ENCODE measurements at places on chromosomes 11 and 22.
A peak's percentile ranks its signal among the peaks of the same experiment; 100 is the strongest.

DNA sequence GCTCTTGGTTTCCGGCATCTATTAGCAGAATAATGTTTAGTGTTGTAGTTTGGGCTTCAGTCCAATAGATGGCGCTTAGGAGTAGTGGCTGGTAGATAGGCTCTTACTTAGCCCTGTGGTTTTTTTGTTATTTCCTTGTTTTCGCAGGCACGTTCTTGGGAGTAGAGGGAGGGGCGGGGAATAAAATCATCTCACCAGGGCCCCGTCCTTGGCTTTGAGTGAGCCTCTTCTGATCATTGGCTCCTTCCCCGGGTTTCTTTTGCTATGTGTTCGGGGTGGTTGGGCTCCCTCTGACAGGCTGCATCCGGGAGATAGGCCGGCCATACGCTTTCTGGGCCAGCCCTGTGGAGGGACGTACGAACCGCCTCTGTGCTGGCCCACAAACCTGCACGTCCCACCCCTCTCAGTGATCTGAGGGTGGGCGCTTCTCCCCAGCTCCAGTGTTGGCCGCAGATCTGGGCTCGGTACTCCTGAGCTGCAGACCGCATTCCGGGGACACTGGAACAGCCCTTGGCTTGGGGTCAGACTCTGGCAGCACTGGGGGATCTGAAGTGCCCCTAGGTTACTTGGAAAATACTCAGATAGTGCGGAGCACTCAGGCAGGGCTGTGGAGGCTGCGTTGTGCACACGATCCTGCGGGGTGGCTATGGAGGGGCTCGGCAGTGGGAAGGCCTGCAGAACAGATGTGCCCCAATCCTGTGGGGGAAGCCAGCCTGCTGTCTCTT, 217.0 kb downstream of the DYNC2H1 start:
- DNase-seq, result no peak

DNA sequence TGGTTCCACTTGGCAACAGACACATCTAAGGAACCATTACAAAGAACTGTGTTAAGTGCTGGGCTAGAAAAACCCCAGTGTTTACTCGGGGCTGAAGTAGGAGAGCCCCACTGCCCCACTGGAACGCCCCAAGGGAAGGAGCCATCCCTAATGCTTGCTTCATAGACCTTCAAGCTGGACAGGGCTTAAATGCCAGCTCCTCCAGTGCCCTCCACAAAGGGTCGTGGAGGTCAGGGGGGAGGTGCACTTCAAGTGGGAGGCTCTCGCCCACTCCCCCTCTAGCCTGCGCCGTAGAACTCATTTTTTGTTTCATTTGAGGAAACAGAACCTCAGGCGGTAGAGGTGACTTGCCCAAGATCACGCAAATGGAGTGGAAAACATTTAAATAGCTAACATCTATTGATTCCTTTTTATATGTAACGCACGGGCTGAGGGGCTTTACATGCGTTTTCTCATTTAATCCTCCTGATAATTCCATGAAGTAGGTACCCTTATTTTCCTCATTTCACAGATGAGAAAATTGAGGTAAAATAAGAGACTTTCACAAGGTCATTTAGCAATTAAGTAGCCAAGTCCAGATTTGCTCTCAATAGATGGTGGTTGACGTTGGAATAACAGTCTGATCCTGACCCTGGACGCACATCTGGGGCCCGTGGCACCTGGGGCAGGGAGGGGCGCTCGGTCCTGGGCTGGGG, 545 bp upstream of the ZDHHC13 start:
- no peak for DNase-seq

GRCh38 chr11:131790586-131790985, 420.2 kb downstream of the NTM start:
- DNase-seq, result no peak

- DNase-seq, result no peak
Measured at GRCh38 chr22:43168471-43169309, 17.3 kb downstream of the TSPO start.

DNA sequence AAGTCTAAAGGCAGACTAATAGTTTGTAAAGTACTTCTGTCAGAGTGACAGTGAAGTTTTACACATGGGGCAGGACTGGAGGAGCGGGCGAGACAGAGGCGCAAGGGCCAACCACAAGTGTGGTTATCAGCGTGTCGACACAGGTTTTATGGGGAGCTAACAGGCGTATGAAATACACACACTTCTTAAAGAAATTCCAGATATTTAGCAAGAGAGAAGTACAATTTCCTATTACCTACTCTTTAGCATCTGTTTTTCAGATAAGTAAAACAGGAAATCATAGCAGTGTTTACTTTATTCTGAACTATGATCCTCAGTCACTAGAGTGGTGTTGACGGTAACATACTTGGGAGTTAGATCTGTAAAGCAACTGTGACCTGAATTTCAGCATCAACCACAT, 22.5 kb downstream of the VSIG10L2 start:
- no peak for DNase-seq

DNA sequence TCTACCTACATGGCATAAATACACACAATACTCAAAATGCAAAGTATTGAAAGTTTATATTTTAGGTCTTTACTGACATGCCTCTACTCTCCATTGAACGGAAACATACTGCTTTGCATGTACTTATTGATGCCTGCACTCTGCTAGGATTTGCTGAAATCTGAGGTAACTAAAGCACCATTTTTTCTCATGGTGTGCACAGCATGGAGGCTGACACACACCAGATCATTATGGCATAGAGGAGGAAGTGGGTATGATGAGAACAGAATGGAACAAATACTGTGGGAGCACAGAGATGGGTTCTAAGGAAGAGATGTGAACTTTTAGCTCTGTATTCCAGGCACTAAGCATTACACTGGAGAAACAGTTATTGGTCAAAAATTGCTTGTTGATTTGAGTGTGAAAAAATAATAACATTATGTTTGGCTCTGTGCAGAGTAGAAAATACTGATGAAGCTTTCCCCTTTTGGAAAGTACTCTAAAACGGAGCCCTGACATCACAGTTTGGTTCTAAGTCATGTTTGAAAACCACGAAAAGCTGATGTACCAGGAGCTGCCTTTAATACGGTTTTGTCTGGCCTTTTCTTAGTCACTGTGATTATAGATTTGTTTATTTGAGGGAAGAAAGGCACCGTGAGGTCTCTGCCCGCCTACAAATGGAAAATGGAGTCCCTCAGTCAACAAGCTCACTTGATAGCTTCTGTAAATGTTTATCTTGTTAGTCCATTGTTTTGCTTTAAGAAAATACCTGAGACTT, 5.6 kb downstream of the OR52R1 start:
- no peak for DNase-seq

DNA sequence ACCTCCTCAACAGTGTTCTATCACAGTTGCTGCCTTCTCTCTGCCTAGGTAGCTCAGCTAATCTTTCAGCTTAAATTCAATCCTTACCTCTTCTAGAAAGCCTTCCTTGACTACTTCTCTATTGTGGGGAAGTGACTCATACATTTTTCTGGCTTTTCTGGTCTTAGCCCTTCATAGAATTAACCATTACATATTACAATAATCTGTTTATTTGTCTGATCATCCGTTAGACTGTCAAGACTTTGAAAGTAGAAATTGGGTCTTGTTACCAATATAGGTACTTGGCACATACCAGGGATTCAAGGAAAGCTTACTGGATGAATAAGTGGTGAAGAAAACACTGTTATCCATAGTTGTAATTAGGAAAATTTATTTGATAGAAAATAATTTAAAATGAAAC, 89.6 kb downstream of the FANCF start:
- DNase-seq, result no peak

DNA sequence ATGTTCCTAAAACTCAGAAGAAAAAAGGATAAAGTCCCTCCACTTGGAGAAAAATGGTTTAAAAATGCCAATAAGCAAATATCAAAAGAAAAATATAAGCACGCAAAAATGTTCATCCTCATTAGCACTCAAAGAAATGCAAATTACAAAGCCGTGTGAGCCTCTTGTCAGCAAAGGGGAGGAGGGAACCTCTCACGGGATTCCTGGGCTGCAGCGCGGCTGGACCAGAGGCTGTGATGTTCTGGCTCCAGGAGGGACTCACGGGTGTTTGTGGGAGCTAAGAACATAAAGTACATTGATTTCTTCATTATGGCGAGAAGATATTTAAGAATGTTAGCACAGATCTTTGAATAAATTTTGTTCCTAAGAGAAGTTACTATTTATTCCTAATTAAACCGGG, 1451.2 kb downstream of the BRD1 start:
- no peak for DNase-seq

GRCh38 chr22:42726811-42727210, 6.1 kb upstream of the A4GALT start:
- no peak for DNase-seq

DNA sequence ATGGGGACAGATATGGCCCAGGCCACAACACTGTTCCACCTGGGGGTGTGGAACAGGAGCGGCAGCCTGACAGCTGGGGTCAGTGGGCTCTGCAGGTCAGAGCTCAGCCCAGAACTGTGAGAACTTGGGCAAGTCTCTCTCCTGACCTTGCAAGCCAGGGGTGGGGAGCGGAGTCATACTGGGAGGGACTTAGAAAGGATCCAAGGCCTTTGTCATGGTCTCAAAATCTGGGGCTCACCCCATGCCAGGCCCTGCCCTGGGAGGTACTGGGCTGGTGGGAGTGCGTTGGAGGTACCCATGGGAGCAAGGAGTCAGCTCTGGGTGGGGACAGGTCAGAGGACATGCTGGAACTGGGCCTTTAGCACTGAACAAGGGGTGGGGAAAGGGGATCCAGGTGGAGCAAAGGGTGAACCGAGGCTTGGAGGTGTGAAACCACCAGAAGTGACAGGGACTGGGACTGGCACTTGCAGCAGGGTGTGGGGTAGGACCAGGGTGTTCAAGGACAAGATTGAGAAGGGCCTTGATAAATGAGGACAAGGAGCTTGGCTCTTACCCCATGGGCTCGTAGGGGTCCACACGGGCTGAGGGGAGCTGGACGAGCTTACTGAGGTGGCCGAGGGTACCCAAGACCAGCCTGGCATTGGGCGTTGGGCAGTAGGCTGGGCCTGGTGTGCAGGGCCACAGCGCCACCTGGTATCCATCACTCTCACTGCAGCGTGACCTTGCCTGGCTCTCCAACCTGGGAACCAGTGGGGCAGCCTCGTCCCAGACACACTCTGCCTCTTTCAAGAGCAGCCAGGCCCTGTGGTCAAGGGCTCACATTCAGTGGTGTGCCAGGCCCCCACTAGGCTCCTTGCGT, 7.4 kb upstream of the PMM1 start:
- DNase-seq, result no peak

DNA sequence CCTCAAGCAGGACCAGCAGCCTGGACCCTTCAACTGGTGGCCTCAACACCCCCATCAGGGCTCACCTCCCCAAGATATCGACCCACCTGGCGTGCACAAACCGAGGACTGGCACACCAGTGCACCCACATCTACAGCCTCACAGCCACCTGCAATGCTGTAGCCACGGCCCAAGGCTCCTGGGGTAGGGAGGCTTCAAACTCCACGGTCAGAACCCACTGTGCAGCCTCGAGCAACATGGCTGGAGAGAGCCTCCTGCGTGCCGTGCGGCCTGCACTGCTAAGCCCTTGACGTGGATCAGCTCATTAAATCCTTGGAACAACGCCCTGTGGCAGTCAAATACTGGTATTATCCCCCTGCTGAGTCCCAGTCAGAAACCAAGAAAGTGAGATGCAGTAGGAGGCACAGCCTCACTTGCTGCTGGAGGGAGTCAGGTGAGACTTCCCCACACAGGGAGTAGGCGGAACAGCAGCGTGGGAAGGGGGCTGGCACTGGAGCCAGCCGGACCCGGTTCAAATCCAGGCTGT, 4.6 kb downstream of the CARD10 start:
- DNase-seq, result no peak

- no peak for DNase-seq
Measured at GRCh38 chr22:37058917-37059701, 7.6 kb downstream of the KCTD17 start.

- no peak for DNase-seq
Measured at GRCh38 chr11:77146261-77147035, 18.4 kb downstream of the MYO7A start.

GRCh38 chr22:38873469-38874411, 1.7 kb upstream of the CBX6 start:
- DNase-seq, result peak; percentile 68

DNA sequence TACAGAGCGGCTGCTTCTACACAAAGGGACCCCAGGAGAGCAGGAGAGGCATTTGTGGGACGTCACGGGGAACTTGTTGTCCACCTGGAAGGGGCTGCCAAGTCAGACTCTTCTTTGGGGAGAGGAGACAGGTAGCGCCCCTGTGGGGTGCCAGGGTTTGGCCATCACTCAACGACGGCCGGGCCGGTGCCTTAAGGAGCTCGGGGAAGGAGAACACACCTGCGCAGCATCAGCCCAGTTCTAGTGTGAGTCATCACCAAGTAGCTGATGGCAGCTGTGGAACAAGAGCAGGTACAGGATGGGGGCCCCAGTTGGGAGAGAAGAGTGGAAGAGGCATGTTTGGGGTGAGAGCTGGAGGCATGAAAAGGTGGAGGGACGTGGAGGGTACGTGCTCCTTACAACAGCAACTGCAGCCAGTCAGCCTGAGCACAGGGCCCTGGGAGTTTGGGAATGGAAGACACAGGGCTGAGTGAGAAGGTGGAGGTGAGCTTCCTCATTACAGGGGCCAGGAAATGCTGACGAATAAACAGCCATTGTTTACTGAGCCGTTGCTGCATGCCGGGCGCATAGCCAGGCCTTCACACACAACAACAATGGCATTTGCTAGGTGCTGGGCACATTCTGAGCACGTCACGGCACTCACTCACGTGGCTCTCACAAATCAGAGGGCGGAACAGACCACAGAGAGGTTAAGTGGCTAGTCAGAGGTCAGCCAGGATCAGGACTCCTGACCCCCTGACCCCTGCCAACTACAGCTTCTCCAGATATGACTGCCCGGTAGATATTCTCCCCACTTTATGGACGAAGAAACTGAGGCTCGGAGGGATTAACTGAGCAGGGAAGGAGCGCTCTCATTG, 29.1 kb upstream of the TP53I11 start:
- DNase-seq, result no peak

DNA sequence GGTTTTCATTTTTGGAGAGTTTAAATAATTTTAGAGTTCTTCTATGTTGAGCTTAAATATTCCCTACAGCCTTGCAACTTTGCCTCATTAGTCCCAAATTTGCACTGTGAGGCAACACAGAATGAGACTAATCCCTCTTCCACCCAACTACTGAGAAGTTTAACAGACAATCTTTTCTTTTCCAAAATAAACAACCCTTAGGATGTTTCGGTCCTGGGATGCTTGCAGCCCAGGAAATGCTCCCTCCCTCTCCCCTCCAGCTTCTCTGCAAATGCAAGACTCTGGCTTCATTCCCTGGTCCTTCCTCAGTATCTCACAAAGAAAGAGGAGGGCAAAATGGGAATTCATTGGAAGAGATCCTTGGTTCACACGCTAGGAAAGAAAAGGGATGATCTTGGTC, 222.5 kb downstream of the ST3GAL4 start:
- no peak for DNase-seq

DNA sequence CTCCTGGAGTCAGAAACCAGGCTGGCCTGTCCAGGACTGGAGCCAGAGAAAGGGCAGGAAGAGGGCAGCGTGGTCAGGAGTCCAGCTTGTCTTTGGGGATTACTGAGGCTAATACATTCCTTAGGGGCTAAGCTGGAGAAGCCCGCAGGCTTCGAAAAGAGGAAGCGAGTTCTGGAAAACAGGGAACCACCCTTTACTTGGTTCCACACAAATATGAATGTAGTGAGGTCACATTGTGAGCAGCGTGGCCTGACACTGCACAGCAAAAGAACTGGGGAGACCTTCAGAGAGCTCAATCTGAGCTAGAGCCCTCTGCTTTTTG, 132.3 kb downstream of the CEP164 start:
- DNase-seq, result no peak
